C1 segment of cervical spinal cord (tissue), 14 donors: ENCODE measurements at places on chromosomes 5 and 9.

- DNase-seq = no peak
Observed at GRCh38 chr5:19638461-19638860, 349.5 kb downstream of the CDH18 start.

- DNase-seq = no peak
Observed at GRCh38 chr9:110900456-110900855, 137.8 kb downstream of the LPAR1 start.

- no peak for DNase-seq
Observed at GRCh38 chr9:79054500-79054899, 517.3 kb upstream of the TLE4 start.

DNA sequence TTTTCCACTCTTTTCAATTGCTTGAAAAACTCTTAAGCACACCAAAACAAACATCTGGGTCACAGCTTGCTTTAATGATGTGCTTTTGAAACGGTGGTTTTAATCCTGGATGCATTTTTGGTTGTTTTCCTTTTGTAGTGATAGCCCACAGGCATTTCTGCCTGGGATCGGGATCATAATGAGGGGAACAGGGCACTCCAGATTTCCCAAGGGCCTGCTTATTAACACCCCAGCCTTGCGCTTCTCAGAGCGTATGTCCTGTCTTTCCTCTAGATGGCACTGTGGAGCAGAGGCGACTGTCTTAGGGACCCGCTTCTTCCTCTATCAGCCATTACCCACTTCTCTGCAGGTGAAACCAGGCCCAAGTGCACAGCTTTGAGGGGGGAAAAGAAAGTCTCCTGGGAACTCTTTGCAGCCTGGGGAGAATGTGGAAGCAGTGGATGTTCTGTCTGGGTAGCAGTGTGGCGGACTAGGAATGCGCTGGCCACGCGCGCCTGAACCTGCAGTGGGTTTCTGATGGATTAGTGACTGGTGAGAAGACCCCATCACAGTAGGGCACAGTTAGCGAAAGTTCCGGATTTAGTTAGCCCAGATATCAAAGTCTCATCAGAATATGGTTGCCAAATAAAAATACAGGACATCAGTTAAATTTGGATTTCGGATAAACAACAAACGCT lies 190.1 kb downstream of the GNA14 start:
- DNase-seq = peak; percentile 22

DNA sequence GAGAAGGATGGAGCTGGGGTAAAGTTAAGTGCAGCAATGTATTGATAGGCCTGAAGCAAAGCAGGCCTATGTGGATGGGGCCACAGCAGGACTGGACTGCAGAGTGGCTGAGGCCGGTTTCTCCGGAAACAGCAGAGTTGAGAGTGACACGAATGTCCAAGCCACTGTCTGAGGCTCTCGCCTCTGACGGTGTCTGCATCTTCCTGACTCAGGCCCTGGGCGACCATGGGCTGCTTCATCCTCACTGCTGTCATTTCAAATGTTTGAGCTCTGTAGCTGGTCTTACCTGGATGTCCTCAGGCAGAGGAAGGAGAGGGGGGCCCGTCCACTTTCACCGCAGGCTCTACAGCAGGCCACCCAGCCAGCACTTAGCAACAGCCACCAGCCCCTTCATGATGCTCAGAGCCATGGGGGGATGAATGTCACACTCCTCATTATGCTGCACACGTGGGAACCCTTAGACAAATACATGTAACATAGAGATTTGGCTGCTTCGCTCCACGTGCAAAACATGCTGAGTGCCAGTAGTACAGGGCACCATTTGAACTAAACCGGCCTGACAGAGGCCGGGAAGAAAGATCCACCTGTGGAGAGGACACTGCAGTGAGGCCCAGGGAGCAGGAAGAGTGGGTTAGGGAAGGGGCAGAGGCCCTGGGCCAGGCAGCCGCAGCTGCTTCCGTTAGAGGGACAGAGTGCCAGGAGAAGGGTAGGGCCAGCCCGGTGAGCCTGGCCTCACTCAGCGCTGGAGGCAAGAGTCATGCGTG lies 31.7 kb upstream of the NXNL2 start:
- DNase-seq = no peak
